ENCODE measurements at places on chromosomes 5 and 9. TPM values are rescaled to one million over a fixed set of nuclear protein-coding genes. Genes with fewer than 3 reads are reported as not detected.

The FCHO2 gene
- total RNA-seq, result 3.3 TPM

The PRUNE2 gene
- total RNA-seq, result 0.31 TPM

The ERGIC1 gene
- 63.6 TPM for total RNA-seq

The ECSCR gene
- total RNA-seq, result not detected

The PCDHGA9 gene
- total RNA-seq, result 0.42 TPM

The THG1L gene
- 13.4 TPM for total RNA-seq

The KCNV2 gene
- not detected for total RNA-seq

The GLDC gene
- total RNA-seq, result 0.21 TPM

The PRR7 gene
- total RNA-seq, result 25.8 TPM

The NR2F1-AS1 gene
- total RNA-seq, result not detected

The NUTM2G gene
- not detected for total RNA-seq

The FOXD4L5 gene
- total RNA-seq, result under 0.01 TPM

The RLN1 gene
- 0.31 TPM for total RNA-seq

The AQP7 gene
- 0.21 TPM for total RNA-seq

The NR6A1 gene
- total RNA-seq, result 0.42 TPM

The LHX6 gene
- under 0.01 TPM for total RNA-seq

The HAPLN1 gene
- under 0.01 TPM for total RNA-seq

The N4BP3 gene
- 5.1 TPM for total RNA-seq

The C1QTNF3 gene
- 3.6 TPM for total RNA-seq

The TMEM215 gene
- not detected for total RNA-seq

The ELAVL2 gene
- not detected for total RNA-seq

The CDC25C gene
- 1.2 TPM for total RNA-seq

The PFDN1 gene
- 68.2 TPM for total RNA-seq

The EGFLAM gene
- total RNA-seq, result not detected

The FLT4 gene
- total RNA-seq, result 1.3 TPM

The EPB41L4A gene
- 3.4 TPM for total RNA-seq

The TPM2 gene
- 7.3 TPM for total RNA-seq

The CFAP90 gene
- total RNA-seq, result not detected

The PCDHGA8 gene
- 0.10 TPM for total RNA-seq

The TUSC1 gene
- total RNA-seq, result 0.52 TPM

The SLCO6A1 gene
- not detected for total RNA-seq

The NDST1 gene
- total RNA-seq, result 13.0 TPM

The TTC16 gene
- total RNA-seq, result 1.9 TPM

The FCN2 gene
- not detected for total RNA-seq

The SLC4A9 gene
- 0.10 TPM for total RNA-seq

The WNT8A gene
- not detected for total RNA-seq

The AIF1L gene
- 0.10 TPM for total RNA-seq

The ANKRD33B gene
- 2.7 TPM for total RNA-seq

The FGD3 gene
- 55.7 TPM for total RNA-seq

The ADCY2 gene
- under 0.01 TPM for total RNA-seq

The SPATA31E1 gene
- not detected for total RNA-seq

The WDR70 gene
- total RNA-seq, result 21.5 TPM

The RASA1 gene
- 12.0 TPM for total RNA-seq

The STKLD1 gene
- 0.10 TPM for total RNA-seq

The DMAC1 gene
- 2.5 TPM for total RNA-seq

The FIBCD1 gene
- not detected for total RNA-seq

The LVRN gene
- total RNA-seq, result under 0.01 TPM

The HRH2 gene
- 10.6 TPM for total RNA-seq

The MLANA gene
- total RNA-seq, result 0.10 TPM

The ITGA2 gene
- 0.73 TPM for total RNA-seq

The BNC2 gene
- total RNA-seq, result 2.5 TPM

The PHF2 gene
- 18.9 TPM for total RNA-seq

The SMIM32 gene
- not detected for total RNA-seq

The TCF7 gene
- total RNA-seq, result 193 TPM

The PRELID2 gene
- total RNA-seq, result 1.7 TPM

All from mononuclear cell (primary cell).